ENCODE measurements at places on chromosomes 2 and 18. TPM values are rescaled to one million over a fixed set of nuclear protein-coding genes. Genes with fewer than 3 reads are reported as not detected.
A peak's percentile ranks its signal among the peaks of the same experiment; 100 is the strongest.

Gene SEPTIN10
- 6.3 TPM for total RNA-seq

GRCh38 chr2:38489846-38490245 is 112.8 kb upstream of the ATL2 start:
- no peak for DNase-seq

Gene CMPK2
- 6.2 TPM for total RNA-seq

DNA sequence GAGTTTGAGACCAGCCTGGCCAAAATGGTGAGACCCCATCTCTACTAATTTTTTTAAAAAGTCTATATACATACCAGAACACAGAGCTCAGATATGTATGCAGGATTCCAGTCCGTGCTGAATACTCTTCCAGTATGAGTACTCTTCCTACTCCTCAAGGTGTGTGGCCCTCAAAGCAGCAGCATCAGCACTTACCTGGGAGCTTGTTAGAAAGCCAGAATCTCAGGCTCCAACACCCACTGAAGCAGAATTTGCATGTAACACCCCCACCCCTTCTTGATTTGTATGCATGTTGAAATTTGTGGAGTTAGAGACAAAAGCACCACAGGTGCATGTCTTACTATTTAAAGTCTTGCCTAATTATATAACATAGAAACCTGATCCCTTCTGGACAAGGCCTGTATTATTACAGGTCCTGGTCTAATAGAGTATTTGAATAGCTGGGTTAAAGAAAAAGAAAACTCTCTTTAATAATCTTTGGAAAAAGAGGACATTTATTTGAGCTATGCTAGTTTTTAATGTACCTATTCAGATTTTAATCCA is 50.3 kb upstream of the NFE2L2 start:
- no peak for DNase-seq

DNA sequence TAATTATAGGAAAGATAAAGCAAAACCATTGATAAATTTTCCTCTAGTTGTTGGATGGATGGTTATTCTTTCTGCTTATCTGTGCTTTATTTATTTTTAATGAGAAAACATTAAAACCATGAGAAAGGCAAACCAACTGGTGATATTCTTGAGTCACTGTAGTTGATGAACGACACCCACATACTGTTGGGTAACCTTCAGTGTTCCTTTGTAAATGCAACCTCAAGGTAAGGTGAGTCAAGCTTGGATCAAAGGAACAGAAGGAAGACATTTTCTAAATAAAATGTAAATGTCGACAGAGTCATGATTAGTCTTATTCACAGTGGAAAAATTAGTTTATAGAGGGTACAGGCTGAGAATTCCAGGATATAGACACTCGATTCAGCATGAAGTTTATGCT is 12.7 kb downstream of the ABCB11 start:
- DNase-seq = no peak

Gene NPHP1
- total RNA-seq = 2.8 TPM

GRCh38 chr2:221423210-221423804 is 148.8 kb downstream of the EPHA4 start:
- no peak for DNase-seq

Gene DRC1
- total RNA-seq = not detected

GRCh38 chr18:13635046-13635445 is 91.3 kb downstream of the FAM210A start:
- no peak for DNase-seq

DNA sequence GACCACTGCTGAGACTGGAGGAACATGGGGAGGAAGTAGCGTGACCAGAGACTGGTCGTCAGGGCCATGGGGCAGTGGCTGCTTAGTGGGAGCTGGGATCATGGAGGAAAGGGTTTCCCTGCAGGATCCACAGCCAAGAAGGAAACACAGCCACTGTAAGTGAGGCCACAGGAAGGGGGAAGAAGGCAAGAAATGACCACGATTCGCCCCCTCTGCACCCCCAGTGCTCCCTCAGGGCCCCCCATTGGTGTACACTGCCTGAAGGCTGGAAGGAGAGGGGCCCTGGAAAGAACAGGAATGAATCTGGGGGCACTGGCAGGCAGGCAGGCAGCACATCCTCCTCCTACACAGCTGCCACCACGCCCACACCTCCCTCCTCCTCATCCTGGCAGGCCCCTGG is 62.5 kb upstream of the RMDN2 start:
- no peak for DNase-seq

GRCh38 chr2:5777131-5777535 is 84.9 kb downstream of the SOX11 start:
- DNase-seq = no peak

DNA sequence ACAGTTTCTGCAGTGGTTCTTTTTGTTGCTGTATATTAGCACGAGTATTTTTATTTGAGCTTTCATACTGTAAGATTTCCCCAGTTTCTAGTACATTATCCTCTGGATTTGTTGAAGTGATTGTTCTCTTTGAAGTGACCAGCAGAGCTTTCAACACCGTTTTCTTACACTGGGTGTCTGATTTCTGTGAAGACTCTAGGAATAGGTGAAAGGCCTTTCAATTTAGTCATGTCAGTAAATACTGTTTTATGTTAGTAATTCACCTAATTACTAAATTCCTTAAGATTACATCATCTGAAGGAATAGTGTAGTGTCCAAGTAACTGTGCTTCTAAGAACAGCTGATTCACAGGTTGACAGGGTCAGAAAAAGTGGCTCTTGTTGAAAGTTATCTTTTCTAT is 2.3 kb downstream of the PPM1B start:
- no peak for DNase-seq

Gene GTF2A1L
- not detected for total RNA-seq

- no peak for DNase-seq
These were observed 43.5 kb downstream of the DOK6 start for GRCh38 chr18:69444221-69444620.

- no peak for DNase-seq
These were observed 17.5 kb upstream of the FAHD2A start for GRCh38 chr2:95384854-95385569.

Gene RASGRP3
- 3.9 TPM for total RNA-seq

DNA sequence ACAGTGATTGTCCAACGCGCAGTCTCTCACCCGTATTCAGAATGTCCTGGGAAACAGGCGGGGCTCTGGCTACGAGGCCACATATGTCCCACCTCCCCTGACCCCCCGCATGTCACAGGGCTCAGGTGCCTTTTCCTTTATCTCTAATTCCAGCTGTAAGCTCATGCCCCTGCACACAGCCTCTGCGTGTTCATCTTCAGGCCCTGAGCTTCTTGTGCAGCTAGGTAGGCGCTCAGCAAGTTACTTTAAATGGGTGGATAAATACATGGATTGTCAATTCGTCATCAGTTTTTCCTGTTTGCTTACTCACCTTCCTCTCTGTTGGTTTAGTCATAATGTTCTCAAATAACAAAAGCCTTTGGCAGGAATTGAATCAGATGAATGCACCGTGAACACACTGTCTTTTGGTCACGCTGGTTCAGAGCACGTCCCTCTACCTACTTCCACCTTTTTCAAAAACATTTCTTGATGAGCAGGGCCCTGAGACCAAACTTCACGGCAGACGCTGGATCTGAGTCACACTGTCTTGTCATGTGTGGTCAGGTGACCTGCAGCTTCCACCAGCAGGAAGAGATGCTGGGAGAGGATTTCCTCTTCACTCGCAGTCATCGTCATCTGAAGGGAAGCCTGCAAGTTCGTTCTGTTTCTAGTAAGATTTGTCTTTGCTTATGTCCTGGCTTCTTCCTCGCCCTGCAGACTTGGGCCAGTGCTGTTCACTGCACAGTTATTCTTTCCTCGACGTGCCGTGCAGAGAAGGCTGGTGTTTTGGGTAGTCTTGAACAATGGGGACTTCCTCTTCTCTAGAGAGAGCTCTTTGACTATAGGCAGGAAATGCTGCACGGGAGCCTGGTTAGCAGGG is 138.1 kb downstream of the PTGR3 start:
- DNase-seq = peak; percentile 82

Gene IL36B
- total RNA-seq = not detected

- DNase-seq = no peak
These were observed 1111.0 kb upstream of the SLC39A10 start for GRCh38 chr2:194545978-194546377.

GRCh38 chr2:63049211-63049969 is 1.2 kb upstream of the OTX1 start:
- DNase-seq = peak; percentile 24

- DNase-seq = no peak
These were observed 235.0 kb downstream of the SETBP1 start for GRCh38 chr18:44915661-44916060.

All from activated CD4-positive, alpha-beta T cell treated with anti-CD3 and anti-CD28 coated beads for 36 hours (primary cell).